ENCODE measurements at places on chromosomes 11 and 22. TPM values are rescaled to one million over a fixed set of nuclear protein-coding genes. Genes with fewer than 3 reads are reported as not detected.

The MYO18B gene
- polyA plus RNA-seq: 0.62 TPM

The DDX25 gene
- 0.19 TPM for polyA plus RNA-seq

The KCNQ1 gene
- polyA plus RNA-seq: 9.1 TPM

The DEUP1 gene
- polyA plus RNA-seq: not detected

The FBXO7 gene
- polyA plus RNA-seq: 67.9 TPM

The OR52H1 gene
- not detected for polyA plus RNA-seq

The MAPK8IP2 gene
- polyA plus RNA-seq: 1.6 TPM

The CD3D gene
- polyA plus RNA-seq: 5.6 TPM

The WT1 gene
- polyA plus RNA-seq: 0.05 TPM

- no peak for DNase-seq
Measured at GRCh38 chr11:64759131-64759721, 548 bp downstream of the PYGM start.

DNA sequence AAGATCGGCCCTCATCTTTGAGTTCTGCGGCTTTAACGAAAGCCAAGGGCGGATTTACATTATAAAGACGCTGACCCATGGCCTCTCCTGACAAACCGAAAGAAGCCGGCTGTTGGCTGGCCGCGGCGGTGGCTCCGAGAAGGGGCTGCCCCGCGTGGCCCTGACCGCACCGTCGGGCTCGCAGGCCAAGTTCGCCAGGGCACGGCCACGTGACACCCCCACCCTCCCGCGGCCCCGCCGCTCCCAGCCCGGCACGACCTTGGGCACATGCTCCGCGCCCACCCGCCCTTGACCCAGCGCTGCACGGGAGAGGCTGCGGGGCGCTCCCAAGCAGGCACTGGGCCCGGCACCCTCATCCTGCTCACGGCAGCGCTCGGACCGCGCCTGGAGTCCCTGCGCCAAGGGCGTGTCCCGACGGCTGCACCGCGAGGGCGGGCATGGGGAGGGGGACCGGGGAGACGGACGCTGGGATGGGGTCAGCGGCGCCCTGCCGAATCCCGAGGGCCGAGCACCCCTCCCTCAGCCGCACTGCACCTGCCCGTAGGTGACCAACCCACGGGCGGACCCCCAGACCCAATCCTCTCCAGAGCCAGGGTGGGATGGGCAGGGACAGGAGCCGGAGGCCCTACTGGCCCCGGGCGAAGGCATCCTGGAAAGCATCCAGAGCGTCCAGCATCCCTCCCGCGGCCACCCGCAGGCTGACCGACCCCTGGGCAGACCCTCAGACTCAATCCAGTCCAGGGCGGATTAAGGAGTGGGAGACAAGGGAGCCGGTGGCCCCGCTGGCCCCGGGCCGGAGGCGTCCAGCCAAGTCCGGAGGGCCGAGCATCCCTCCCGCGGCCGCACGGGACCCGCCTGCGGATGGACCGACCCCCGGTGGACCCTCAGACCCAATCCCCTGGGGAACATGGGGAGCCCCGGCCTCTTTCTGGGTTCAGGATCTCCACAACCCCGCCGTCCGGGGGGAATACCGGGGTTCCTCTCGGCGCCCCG, 759 bp downstream of the CPT1A start:
- no peak for DNase-seq

DNA sequence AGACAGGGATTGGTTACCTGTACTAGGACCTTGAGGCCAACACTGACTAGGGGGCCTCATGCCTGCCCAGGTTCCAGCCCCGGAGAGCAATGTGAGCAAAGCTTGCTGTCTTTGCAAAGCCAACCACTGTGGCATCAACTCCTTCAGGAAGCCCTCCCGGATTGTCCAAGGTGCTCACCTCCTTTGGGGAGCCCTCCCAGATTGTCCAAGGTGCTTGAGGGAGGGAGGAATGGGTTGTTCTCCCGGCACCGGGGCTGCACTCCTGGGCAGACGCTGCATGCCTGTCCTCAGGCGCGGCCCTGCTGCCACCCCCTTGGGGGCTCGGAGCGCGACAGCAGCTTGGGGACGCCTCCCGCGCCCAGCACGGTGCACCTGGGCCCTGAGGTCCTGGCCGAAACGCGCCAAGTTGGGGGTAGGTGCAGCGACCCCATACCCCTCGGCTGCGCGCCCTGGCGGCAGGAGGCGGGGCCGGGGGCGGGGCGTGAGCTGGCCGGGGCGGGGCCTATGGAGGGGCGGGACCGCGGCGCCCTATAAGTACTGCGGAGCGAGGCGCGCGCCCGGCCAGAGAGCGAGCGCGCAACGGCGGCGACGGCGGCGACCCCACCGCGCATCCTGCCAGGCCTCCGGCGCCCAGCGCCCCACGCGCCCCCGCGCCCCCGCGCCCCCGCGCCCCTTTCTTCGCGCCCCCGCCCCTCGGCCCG, at the start of gene CD81:
Gene CD81 (plus strand): TSS at position 560 of the 701 bp plus-strand sequence. CDS start 240 bp downstream, outside the sequence.
- no peak for DNase-seq

- no peak for DNase-seq
Measured at GRCh38 chr22:32518381-32518780, 43.8 kb downstream of the FBXO7 start.

DNA sequence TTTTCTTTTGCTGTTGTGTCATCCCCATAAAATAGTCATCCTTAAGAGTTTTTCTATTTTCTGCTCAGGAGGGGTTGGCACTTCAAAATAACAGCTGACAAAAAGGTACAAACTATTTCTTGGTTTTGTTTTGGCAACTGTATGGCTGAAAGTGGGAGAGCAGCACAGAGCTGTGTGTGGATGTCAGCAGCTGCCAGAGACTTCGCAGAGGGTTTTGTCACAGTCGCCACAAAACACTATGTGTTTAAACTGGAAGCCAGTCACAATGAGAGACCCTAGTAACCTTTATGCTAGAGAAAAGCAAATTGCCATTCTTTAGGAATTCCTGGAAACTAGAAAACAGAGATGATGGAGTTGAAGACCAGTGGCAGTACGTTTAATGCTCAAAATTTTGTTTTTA, 189.6 kb upstream of the CCDC90B start:
- DNase-seq: no peak

DNA sequence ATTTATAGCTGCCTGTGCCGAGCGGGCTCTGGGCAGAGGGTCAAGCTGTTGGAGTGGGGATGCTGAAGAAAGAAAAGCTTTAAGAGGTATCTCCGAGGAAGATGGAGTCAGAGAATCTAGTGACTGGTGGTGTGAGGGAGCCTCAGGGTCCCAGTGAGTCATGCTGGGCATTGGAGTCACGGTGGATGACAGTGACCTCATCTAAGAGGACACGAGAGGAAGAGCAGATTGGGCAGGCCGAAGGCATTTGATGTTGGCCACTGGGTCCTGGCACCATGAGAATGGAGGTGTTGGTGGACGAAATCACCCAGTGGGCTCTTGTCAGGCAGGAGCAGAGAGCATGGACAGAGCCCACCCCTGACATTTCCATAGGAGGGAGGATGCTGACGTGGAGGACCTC, 68.4 kb downstream of the TBC1D22A start:
- DNase-seq: no peak

DNA sequence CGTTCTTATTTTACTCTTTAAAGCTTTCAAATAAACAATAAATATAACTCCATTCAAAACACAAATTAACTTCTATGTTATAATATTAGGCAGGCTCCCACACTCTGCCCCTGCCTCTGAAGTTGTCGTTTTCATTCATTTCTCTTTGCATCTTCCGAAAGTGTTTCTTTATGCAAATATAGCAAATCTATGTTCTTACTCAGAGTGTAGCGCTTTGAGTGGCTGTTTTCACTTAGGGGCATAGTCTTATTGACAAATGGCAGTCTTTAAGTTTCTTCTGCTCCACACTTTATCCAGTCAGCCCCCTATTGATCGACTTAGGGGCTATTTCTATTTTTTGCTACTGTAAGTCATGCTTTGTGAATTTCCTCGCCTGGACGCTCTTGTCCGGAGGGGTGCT, 45.3 kb upstream of the RTL6 start:
- DNase-seq: no peak

- DNase-seq: no peak
Measured at GRCh38 chr11:131691181-131692041, 321.0 kb downstream of the NTM start.

- DNase-seq: no peak
Measured at GRCh38 chr22:25953919-25954318, 211.9 kb downstream of the MYO18B start.

GRCh38 chr11:15309296-15309695, 194.6 kb downstream of the INSC start:
- DNase-seq: no peak

- DNase-seq: no peak
Measured at GRCh38 chr11:120034881-120035630, 102.9 kb downstream of the TRIM29 start.

DNA sequence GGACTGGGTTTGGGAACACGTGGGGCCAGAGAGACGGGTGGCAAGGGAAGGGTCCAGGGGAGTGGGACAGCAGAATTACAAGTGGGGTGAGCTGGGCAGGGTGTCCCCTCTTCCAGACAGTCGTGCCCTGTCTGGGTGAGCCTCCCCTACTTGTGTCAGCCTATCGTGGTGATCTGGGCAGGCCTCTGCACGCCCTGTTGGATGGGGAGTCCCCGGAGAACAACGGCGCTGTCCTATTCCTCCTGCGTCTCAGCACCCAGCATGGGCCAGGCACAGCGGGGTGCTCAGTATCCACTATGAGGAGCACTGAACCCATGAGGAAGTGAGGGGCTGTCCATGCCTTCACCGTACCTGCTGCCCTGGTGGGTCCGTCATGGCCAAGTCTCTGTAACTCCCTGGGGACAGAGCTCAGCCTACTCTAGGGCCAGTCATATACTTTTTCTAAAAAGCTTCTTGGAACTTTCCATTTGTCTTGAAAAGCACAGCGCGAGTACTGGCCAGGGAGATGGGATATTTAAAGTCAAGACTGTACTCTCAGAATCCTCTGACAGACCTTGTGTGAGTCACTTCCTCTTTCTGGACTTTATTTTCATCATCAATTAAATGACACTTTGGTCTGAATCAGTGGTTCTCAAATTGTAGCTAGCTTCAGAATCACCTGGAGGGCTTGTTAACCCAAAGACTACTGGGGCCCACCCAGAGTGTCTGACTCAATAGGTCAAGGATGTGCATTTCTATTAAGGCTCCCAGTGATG, 81.7 kb upstream of the NECTIN1 start:
- no peak for DNase-seq

- no peak for DNase-seq
Measured at GRCh38 chr11:3030289-3031070, 26.7 kb downstream of the CARS1 start.

DNA sequence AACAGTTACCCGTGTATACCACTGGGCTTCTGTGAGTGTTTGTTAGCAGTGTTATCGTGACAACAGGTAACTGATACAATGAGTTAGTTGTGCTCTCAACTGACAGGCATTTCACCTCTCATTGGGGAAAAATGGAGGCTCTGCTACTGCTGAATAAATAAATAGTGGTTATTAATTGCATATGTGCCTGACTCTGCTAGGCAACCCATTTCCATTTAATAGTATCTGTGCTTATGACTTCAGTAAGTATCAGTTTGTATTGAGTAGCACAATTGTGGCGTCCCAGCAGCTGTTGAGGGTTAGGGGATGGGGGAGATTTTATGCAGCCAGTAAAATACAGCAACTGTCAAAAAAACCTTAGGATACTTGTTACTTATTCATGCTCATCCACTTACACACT, 123.4 kb upstream of the SEZ6L start:
- DNase-seq: no peak

GRCh38 chr11:10599388-10600175, 31.1 kb upstream of the LYVE1 start:
- no peak for DNase-seq

DNA sequence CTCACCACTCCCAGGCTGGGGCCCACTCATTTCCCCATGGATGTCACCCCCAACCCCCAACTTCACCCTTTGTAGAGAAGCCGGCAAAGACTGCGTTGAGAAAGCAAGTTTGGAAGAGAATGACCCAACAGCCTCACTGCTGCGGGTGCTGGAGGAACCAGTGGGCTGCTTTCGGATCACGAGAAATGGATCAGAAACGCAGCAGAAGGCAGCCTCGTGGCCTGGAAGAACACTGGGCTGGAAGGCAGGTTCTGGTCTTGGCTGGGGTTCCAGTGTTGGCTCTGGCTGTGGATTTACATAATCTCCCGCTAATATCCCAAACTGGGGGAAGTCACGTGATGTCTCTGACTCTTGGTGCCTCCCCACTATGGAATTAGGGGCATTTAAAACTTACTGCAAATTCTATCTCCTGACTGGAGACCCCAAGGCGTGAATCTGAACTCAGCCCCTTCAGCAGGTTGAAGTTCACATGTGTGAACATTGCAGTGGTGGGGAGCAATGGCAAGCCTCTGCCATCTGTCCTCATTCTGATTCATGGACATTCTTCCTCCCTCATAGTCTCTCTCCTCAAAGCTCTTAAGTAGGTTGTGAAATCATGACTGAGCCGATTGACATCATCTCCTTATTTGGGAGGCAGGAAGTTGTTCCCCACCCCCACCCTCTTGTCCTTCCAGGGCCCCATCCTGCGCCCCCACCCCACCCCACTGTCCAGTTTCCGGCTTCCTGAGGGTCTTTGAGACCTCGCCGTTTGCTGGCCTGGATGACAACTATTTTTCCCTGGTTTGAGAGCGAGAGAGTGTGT, 37.0 kb upstream of the TIMP3 start:
- DNase-seq: no peak

DNA sequence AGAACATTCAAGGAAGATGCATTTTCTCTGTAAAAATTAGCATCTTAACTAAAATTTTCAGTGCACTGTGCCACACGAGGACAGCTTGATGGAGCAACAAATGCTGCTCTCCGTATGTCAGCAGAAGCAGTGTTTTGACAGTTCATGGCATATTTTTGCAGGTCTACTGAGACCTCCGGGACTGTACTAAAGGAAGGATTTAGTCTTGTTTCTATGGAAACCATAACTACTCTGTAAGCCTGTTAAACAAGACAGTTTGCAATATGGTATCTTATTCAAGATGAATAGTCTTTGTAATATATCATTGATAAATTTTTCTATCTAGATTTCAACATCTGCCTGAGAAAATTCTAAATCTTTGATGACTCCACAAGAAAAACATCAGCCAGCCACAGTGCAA, 184.0 kb upstream of the GUCY1A2 start:
- no peak for DNase-seq

DNA sequence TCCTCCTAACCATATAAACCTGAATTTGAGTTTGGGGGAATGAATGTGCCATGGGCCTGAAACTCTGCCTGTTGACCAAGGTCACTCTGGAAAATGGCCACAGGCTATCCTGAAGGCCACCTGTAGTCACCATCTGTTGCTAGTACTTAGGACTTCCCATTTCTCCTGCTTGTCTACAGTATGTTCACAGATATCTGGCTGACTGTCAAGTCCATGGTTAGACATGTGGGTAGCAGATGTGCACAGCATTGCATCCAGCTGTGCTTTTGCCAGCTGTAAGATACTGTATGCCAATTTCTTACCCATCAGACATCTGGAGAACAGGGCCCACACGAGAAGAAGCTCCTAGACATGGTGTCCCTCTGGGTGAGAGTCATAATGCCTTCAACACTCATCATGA, 475.4 kb downstream of the INSC start:
- no peak for DNase-seq

DNA sequence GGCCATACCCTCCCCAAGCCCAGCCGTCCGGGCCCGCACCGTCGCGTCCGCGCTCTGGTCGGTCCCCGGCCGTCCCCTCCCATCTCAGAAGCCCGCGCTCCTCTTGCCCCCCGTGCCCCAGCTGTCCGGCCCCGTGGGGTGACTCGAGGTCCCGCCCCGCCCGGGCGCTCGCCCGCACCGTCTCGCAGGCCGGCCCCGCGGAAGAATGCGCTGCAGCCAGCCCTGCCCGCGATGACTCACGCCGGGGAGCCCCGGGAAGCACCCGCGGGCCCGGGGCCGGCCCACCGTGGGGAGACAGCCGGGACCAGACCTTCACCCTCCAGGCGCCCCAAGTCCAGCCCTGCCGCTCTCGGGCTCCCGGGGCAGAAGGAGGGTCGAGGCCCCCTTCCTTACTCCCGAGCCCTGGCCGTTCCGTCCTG, 320 bp upstream of the PHLDA2 start:
- no peak for DNase-seq

GRCh38 chr11:34667810-34668582, 47.1 kb downstream of the EHF start:
- DNase-seq: no peak
